ENCODE measurements at places on chromosomes 2 and 18. TPM values are rescaled to one million over a fixed set of nuclear protein-coding genes. Genes with fewer than 3 reads are reported as not detected.

HOXD13 gene
- total RNA-seq, result 34.7 TPM

- DNase-seq, result no peak
- H3K36me3 ChIP-seq, result no peaks in the 10 kb centered on the region
- no peak overlapping the region for H3K4me3 ChIP-seq
- H3K27ac ChIP-seq, result no peak overlapping the region
- no peaks in the 10 kb centered on the region for H3K4me1 ChIP-seq
These were observed 139.6 kb upstream of the ASB18 start for GRCh38 chr2:236403811-236404210.

- no peak for DNase-seq
- no peak overlapping the region for H3K4me3 ChIP-seq
- no peaks in the 10 kb centered on the region for H3K4me1 ChIP-seq
- H3K27ac ChIP-seq, result no peak overlapping the region
- no peaks in the 10 kb centered on the region for H3K27me3 ChIP-seq
These were observed 299.8 kb downstream of the TCF4 start for GRCh38 chr18:55287935-55288868.

GRP gene
- 2.5 TPM for total RNA-seq

DNA sequence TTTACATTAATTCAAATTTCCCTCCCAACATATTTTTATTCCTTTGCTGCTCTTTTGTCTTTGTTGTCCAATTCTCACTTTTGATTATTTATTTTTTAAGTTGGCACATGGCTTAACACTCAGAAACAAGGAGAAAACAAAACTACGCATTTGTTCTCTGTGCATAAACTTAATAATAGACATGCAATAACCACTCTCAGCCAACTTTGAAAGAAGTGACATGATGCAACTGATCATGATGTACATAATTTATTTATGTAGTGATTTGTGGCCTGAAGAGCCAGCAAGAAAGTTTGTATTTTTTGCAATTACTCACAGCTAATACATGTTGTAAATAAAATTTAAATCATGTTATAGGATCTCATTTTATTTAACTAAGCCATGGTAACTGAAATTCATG, 942.8 kb upstream of the PIK3C3 start:
- no peaks in the 10 kb centered on the region for H3K27me3 ChIP-seq
- no peak overlapping the region for H3K27ac ChIP-seq
- H3K36me3 ChIP-seq, result no peaks in the 10 kb centered on the region
- no peak overlapping the region for H3K4me3 ChIP-seq
- DNase-seq, result no peak

GRCh38 chr18:31648966-31649429, 35.4 kb downstream of the B4GALT6 start:
- H3K4me3 ChIP-seq, result no peak overlapping the region
- H3K4me1 ChIP-seq, result no peaks in the 10 kb centered on the region
- H3K36me3 ChIP-seq, result no peaks in the 10 kb centered on the region
- no peak for DNase-seq
- H3K27me3 ChIP-seq, result no peaks in the 10 kb centered on the region
